ENCODE measurements at places on chromosomes 2 and 18. TPM values are rescaled to one million over a fixed set of nuclear protein-coding genes. Genes with fewer than 3 reads are reported as not detected.

CCDC150 gene
- 3.8 TPM for total RNA-seq

COLEC11 gene
- total RNA-seq = 0.33 TPM

- DNase-seq = no peak
These were observed 264.0 kb upstream of the SESTD1 start for GRCh38 chr2:179528576-179529069.

DNA sequence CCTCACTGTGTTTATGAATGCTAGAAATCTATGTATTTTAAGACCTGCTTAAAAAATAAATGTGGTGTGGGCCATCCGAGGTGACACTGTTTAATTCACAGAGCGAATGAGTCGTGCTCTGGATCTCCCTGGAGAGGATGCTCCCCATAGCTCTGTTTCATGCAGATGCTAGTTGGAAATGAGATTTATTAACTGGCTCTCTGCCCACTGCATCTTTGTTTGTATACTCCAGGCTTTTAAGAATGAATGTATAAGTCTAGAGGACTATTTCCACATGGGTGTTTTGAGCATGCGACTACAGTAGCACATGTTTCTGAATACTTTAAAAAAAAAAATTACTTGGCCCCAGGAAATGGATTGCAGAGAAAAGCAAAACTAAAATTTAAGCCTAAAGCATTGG is 3.9 kb downstream of the MAPRE2 start:
- no peak for DNase-seq

- DNase-seq = no peak
These were observed 262.6 kb downstream of the KLHL29 start for GRCh38 chr2:23647563-23647962.

GRCh38 chr18:32249147-32249929 is 59.5 kb downstream of the MEP1B start:
- no peak for DNase-seq

GRCh38 chr2:113124984-113125855 is 2.2 kb upstream of the IL1RN start:
- DNase-seq = no peak

DNA sequence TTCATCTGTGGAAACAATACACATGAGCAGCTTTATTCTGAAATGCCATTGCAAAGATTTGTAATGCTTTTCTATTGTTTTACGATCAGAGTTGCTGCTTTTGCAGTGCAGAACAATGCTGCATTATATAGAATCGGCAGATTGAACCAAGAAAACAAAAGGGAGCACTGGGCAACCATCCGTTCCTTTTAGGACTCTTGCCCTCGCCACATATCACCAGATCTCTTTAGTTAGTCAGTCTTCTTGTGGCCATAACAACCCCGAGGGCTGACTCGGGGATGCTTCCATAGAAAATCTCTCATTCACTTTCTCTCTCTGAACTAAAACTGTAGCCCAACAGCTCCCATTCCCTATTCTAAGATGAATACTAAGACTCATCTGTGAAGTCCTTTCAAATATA is 340.4 kb downstream of the NRXN1 start:
- DNase-seq = no peak

DNA sequence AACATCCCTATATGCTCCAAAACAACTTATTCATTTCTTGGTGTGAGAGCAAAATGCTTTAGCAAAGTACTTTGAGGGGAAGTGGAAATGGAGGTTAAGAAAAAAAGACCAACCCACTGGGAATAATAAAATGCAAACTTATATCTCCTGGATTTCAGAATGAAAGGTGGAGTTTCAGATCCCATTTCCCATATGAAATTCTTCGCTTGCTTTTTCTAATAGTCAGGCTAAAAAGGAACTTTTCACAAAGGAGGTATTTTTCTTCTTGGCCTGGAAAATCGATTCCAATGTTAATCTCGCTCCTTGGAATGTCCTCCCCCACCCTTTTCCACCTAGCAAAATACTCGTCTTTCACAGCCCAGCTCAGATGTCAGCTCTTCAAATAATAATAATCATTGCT is 360.9 kb downstream of the LPIN1 start:
- DNase-seq = no peak

DNA sequence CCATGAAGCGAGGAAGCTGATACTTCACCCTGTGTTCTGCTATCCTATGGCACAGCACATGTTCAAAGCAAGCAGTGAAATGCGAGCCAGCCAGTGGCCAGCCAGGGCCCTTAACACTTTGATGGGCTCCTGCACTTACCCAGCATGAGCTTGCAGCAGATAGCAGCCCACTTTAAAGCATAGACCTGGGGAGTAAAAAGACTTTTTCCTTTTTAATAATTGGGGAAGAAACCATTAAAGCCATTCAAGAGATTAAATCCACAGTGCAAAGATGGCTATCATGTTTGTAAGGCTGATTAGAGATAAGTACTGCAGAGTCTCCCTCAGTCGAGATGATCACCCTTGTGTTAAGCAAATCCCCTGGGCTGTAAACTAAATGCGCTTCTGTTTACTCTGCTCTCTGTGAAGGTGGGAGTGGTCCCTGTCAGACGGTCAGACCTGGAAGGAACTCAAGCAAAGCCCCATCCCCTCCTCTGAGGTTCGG is 15.7 kb downstream of the CCBE1 start:
- no peak for DNase-seq

- no peak for DNase-seq
These were observed 24.5 kb downstream of the ABCB11 start for GRCh38 chr2:169006665-169007064.

GRCh38 chr2:39640107-39640506 is 25.6 kb upstream of the TMEM178A start:
- DNase-seq = no peak
